ENCODE measurements at places on chromosomes 2 and 18.

DNA sequence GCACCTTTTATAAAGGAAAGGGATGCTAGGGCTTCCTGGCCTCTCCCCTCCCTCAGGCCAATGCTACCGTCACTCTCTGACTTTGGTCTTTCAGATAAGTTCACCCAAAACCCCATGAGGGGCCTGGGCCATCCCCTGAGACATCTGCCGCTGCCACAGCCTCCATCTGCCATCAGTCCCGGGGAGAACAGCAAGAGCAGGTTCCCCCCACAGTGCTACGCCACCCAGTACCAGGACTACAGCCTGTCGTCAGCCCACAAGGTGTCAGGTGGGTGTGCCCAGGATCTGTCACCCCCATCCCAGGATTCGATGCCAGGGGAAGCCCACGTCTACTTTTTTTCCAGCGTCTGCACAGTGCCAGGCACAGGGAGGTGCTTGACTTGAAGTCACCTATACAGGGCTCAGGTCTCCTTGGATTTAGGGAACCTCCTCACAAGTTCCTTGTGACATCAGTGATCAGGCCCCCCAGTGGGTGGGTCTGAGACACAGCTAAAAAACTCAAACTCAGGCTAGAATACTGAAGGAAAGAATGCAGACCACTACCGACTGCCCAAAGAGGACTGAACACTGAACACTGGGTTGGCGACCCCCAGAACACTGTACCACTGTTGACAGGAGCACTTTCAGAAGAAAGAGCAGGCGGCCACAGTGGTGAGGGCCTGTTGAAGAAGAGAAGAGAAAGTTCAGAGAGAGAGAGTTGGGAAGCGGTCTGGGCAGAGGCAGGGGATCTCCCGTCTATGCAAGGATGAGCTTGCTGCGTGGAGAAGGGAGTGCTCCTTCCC, 85.3 kb downstream of the EPAS1 start:
- DNase-seq = no peak

DNA sequence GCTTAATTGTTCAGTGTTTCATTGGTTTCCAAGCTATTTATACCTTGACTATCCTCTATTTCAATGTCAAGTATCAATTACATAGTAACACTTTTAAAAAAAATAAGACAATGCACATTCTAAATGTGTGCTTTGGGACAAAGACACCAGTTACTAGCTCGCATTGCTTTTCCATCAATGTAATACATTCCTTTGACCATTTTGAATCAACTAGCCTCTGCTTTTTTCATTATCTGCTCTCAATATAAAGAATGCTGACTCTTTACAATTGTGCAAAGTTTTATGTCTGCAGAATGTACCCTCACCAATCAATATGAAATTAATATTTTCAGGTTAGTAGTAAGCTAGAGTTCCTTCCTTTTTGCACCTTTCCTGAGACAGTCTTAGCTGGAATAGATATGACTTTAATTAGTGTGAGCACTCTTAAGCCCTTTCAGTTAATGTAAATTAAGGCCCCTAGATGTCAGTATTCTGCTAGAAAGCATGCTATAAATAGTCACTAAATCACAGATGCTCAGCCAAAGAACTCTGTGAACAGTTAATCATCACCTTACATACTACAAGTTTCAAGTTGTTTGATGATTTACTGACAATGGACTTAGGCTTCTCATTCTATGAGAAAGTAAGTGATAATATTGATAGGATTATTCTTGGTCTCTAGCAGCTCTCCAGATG, 413.6 kb downstream of the PTH2R start:
- DNase-seq = no peak

DNA sequence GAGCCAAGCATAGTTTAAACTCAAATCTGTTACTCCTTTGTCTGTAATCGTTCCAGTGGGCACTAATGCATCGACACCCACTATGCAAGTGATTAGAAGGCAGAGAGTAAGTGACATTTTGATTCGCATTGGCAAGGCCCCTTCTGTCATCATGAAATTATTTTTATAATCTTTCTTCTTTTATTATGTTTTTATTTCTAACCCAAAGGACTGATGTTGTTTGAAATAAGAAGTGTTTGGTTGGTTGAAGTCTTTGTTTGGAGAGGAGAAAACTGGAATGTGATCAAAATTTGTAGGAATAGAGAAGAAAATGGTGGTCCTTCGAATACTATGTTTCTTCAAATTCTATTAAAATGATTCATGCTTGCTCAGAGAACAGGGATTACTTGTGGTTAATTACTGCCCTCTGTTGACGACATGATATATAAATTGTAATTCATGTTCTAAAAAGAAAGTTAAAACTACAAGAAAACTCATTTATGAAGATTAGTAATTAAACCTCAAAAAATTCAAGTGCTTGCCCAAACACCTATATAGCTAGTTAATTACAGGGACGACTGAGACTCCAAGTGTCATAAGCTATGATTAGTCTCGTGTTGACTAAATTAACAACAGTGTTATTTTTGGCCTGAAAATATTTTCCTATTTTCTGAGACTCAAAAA, 26.4 kb upstream of the TFPI start:
- DNase-seq = peak; percentile 73

DNA sequence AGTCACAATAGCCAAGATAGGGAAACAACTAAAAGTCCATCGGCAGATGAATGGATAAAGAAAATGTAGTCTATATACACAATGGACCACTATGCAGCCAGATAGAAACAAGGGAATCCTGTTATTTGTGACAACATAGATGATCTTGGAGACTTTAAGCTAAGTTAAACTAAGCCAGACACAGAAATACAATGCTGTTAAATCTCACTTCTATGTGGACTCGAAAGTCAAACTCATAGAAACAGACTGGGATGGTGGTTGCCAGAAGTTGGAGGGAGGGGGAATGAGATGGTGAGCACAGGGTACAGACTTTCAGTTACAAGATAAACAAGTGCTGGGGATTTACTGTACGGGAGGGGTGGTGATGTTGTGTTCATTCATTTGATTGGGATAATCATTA, 5.4 kb upstream of the CNDP1 start:
- DNase-seq = no peak

DNA sequence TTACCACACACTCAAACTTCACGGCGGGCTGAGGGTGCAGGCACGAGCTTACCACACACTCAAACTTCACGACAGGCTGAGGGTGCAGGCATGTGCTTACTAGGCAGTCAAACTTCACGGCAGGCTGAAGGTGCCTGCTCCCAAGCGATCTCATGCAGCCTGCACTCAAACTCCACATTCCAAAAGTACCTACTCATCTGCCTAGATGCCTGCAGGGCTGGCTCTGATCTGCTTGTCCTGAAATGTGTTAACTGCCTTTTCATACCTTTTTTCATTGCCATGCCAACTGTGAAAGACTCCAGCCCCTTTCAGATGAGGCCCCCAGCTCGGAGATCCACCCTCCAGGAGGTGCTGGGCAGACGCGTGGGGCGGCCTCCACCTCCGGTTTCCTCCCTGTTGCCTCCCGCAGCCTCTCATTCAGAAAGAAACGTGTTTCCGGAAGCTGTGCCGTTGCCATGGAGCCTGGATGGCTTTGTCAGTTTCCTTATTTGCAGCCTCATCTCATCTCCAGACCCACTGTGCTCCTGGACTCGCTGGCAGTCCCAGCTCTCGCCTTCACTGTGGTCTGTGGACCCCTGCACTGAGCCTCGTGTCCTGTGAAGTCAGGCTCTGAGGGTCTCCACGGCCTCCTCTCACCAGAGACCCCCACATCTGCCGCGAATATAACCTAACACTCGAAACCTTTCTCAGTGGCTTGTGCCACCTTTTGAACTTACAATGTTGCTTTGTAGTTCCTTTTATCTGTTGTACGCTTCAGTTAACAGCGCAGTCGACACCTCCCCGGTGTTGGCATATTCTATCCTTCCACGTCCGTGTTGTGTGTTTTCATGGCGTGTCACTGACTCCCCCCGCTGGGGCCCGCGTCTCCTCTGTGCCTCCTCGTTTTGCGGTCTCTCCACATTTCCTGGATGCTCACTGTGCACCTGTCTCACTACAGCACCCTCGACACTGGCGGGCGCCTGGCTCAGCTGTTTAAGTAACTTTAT, 106.1 kb upstream of the ALKAL2 start:
- peak; percentile 1 for DNase-seq

DNA sequence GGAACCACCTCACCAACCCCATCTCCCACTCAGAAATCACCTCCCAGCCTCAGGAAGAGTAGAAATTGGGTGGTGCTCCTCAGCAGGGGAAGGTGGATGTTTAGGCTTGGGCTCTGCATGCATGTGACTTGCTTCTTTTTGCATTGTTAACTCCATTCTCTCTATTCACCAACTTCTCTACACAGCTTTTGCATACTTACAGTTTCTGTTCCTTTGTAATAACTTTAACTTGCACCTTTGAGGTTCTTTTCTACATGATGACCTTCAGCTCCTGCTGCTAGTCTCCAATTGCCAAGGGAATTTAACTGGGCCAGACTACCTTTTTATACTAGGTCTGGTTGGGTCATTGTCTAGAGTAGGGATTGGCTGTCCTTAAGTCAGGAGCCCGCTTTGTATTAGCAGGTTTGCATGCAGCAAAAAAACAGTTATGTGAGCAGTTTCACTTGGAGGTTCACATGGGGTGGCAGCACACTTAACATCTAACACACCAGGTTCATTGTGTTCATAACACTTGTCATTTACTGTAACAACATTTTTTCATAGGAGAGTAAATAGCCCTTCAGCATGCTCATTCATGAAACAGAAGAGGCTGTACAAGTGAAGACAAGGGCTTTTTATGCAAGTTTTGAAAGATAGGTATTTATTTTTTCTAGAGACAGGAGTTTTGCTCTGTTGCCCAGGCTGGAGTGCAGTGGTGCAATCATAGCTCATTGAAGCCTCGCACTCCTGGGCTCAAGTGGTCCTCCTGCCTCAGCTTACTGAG, 12.0 kb downstream of the MRPL35 start:
- DNase-seq = no peak

- no peak for DNase-seq
Observed at GRCh38 chr2:190343089-190343535, 277 bp upstream of the INPP1 start.

DNA sequence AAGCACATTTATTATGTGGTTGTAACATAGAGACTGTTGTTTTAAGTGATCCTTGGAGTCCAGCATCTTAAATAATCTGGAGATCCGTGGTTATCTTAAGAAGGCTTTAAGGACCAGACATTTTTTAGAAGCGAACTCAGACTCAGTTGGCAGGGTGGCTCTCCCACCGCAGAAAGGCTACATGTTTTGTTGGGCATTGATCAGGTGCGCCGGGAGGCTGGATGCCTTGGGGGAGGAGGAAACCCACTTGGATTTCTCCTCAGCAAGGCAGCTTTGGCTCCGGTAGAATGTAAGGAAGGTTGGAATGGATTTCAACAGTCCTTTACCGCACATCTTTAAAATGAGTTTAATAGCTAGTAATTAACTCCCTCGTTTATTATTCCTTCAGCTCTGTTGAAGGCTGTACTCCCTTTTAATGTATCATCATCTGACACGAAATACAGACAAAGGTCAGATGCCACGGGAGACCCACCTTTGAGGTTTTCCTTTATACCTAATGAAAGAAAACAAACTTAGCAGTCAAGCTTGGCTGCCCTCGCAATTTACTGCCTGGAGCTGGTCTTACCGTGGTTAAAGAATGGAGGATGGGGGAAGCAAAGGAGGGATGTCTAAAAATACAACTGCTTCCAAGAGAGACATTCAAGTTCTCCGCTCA, 1.2 kb downstream of the TMEM200C start:
- DNase-seq = no peak

- DNase-seq = no peak
Observed at GRCh38 chr2:173204316-173204715, 128.7 kb downstream of the MAP3K20 start.

DNA sequence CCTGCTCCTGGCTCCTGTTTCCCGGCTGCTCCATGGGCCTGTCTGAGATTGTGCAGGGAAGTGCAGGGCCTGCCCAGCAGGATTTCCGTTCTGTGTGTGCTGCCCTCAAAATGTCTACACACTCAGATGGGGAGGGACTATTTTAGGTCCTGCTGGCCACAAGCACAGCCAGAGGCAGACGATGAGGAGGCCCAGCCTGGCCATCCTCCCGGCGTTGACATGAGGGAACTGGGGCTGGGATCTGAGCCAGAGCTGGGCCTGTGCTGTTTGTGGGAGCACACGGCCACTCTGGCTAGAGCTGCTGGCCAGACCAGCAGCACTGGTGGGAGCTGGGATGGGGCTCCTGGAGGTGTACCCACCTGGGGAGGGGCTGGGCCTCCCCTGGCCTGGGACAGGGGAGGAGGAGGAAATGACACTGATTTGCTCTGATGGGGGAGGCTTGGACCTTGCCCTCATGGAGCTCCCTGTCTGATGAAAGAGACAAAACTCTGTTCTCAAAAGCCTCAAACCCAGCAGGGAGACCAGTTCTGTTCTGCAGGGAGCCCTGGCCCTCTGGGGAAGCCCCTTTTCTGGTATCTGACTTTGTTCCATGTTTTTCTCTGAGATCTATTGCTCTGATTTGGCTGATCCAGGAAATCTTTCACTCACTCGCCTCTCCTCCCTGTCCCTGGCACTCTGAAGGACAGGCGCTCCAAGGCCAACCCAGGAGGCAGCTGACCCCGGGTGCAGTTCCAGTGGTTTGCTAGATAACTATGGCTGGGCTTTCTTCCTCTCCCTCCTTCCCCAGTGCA, 161.8 kb downstream of the DYSF start:
- peak; percentile 88 for DNase-seq

GRCh38 chr2:104472076-104472475, 381.8 kb upstream of the POU3F3 start:
- DNase-seq = no peak

GRCh38 chr2:207768866-207769596, 675 bp downstream of the FZD5 start:
- DNase-seq = no peak

DNA sequence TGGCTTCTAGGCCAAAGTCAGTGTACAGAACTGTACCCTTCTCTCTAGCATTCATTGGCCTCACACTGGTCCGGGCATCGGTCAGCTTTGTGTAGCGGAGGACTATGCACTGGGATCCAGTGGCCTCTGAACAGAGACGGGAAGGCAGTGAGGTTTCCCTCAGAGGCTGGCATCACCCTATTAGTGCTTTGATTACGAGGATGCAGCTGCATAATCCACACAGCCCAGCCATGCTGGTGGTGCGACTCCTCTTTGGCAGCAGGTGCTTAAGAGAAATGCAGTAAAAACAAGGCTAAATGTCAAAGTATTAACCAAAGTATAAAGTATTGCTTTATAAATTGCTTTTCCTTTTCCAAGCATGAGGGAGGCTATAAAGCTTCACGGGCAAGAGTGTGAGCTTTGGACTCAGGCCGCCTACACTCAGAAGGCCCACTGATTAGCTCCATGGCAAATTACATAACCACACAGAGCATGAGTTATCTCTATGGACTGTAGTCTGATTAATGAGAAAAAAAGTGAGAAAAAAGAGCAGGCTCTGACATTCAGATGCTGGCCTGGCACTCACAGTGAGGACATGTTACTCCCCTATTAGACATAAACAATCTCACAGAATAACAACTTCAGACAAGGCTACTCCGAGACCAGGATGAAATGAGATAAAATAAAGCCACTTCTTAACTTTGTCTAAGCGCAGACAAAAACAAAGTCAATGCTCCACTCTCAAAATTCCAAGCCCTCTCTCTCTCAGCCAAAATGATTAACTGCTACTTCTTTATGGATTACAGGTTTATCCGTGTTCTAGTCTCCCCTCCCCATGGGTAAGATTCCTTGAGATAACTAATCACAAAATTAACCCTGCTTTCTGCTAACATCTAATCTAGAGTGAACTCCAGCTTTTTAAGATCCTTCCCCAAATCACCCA, 6.4 kb upstream of the CRYGC start:
- DNase-seq = no peak
